Left hindlimb (tissue), 1 donor: ENCODE measurements at places on chromosomes 13 and 19.

DNA sequence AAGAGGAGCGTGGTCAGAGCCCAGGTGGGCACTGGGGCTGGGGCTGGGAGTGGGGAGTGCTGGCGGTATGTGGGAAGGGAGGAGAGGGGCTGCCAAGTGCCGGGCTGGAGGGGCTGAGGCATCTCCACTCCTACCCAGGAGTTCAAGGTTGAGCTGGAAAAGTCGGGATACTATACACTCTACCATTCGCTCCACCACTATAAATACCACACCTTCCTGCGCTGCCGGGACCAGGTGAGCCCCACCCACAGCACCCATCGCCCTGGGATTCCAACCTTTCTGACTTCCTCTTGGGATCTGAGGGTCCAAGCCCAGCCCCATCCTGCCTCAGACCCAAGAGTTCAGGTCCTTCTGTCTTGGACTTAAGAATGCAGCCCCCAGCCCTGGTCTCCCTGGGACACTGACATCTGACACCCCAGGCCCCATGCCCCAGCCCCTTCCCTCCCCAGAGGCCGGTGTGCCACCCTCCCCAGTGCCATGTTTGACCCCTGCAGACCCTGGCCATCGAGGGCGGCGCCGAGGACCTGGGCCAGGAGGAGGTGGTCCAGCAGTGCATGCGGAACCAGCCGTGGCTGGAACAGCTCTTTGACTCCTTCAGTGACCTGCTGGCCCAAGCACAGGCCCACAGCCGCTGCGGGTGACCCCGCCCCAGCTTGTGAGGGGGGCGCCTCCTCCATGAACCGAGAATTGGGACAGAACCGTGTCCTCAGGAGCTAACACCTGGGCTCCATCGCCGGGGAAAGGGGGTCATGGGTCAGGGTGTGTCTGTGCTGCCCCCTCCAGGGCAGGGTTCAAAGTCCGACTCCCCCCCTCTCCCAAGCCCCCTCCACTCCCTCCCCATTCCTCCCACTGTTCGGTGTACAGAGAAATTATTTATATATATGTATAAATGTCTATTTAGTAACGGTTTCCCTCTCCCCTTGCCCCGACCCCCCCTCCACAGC, 14.7 kb downstream of the RRAS start:
- DNase-seq = no peak

- peak; percentile 62 for DNase-seq
These were observed 3.7 kb upstream of the ZNF329 start for GRCh38 chr19:58154287-58154678.

DNA sequence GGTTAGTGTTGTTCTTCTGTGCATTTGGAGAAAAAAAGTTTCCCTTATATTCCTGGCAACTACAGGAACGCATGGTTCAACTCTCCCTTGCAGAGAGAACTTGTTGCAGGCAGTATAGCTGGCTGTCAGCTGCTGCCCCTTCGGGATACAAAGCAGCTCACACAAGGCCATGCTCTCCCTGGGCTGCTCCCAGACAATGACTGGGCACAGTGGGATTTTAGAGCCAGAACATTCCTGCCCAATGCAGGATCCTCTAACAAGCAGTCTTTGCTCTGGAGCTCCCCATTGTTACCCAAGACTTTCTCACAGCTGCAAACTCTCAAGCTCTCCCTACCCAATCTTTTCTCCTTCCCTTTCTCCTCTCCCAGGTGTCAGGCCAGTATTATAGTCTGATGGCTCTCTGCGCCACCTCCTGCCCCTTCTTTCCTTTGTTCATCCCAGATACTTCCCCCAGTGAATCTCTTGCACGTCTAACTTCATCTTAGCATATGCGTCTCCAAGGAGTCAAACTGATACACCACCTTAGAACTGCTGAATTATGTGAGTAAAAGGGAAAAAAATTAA, 27.5 kb upstream of the SERPINE3 start:
- DNase-seq = no peak

DNA sequence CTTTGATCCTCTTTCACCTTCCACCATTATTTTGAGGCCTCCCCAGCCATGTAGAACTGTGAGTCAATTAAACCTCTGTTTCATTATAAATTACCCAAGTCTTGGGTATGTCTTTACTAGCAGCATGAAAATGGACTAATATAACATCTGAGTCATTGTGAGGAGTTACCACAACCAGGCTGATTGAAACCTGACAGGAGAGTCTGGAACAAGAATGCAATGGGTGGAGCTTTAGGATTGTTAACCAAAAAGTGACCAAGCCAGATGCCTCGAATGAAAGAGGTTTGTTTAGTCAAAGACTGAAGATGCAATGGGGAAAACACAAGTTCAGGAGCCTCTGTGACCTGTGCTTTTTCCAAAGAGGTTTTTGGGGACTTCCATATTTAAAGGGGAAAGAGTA, 659.0 kb downstream of the SLITRK6 start:
- DNase-seq = no peak

GRCh38 chr13:28744656-28745055, 25.9 kb upstream of the SLC46A3 start:
- DNase-seq = no peak

- no peak for DNase-seq
These were observed 186.5 kb upstream of the ATXN8OS start for GRCh38 chr13:69921156-69921555.

GRCh38 chr13:67094952-67095351, 135.2 kb downstream of the PCDH9 start:
- no peak for DNase-seq

GRCh38 chr19:12880551-12881171, 588 bp downstream of the DNASE2 start:
- DNase-seq = no peak

DNA sequence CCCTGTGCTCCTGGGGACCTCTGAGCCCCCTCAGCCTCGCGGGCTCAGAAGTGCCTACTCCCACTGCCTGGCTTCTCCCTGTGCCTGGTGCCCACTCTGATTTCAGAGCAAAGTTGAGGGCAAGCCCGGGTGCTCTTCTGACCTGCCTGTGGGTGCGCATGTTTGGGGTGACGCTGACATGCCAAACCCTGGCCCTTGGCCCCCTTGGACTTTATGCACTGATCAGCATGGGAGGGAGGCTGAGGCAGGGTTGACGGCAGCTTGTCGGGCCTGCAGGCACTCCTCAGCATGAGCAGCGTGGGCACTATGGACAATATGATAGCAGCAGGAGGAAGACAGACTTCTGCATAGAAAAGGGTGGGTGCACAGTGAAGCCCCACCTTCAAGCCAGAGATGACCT, 279.3 kb upstream of the KLF12 start:
- DNase-seq = no peak

DNA sequence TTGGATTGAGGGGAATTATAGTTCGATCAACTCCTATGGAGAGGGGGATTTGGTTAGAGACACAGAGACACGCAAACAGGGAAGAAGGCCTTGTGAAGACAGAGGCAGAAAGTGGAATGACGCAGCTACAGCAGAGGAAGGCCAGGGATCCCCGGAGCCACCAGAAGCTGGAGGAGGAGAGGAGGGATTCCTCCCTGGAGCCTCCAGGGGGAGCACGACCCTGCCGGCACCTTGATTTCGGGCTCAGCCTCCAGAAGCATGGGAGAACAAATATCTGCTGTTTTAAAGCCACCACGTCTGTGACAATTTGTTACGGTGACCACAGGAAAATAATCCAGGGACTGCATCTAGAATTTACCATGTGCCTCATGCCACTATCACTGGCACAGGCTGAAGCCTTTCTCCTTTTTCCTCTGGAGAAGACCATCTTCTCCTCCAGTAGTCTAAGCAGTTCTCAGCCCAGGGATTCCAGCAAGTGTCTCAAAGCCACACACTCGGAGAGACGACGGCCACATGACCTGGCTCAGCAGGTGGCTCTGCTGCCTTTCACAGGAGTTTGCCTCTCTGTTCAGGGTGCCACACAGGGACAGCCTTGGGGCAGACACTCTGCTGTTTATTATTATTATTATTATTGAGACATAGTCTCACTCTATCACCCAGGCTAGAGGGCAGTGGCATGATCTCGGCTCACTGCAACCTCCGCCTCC, 39.9 kb upstream of the CCNE1 start:
- DNase-seq = peak; percentile 62

DNA sequence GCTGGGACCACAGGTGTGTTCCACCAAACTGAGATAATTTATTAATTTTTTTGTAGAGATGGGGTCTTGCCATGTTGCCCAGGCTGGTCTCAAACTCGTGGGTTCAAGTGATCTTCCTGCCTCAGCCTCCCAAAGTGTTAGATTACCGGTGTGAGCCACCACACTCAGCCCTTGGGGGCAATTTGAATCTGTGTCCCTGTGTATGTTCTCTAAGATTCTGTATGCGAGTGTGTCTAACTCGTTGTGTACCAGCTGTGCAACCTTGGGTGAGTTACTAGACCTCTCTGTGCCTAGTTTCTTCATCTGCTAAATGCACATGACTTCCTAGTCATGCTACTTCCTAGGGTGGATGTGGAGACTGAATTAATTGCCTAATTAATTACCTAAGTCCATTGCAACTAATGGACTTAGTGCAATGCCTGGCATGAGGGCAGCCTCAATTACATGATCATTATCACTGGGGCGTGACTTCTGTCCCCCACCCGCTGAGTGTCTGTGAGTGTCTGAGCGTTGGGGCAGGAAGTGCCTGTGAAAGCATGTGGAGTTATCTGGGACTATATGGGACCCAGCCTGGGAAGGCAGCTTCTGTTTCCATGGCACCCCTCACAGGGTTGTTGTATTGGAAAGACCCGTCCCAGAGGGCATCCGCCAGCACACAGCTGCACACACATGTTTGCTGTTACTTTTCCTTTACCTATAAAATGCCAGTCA, 1.8 kb upstream of the NCCRP1 start:
- peak; percentile 27 for DNase-seq

DNA sequence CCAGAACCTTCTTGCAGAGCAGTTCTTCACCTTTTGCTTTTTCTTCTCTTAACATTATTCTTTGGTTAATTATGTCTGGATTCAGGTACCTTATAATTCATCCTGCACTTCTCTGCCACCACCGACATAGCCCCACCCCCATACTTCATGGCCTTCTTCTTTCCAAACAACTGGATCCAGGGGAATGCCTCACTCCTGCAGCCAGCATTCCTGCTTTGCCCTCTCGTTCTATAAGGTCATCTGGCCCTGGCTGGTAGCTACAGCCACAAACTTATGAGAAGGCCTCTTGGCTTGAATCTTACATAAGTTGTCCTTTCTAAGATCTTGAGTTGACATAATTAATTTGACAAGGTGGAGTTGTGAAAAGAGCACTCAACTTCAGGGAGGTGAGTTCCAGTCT, 84.1 kb upstream of the FRY start:
- DNase-seq = no peak

DNA sequence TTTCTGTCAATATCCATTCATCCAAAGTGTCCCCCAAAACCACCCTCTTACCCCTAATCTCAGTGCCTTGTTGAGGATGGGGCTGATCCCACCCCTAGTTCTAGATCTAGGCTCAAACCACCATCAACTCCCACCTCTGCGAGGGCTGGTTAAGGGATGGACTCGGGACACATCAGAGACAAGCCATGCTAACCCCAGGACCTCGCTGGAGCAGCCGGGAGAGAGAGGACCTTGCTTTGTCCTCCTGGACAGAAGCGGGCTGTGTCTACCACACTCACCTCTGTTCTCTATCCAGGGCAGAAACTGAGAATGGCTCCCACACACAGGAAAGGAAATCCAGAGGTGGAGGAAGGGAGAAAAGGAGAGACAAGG, 90.8 kb upstream of the UQCRFS1 start:
- no peak for DNase-seq

- no peak for DNase-seq
These were observed 235.1 kb upstream of the MIR17HG start for GRCh38 chr13:91112201-91112923.

GRCh38 chr19:45638930-45639729, at the start of gene EML2:
Gene EML2 (minus strand): TSS chr19:45639397. CDS start chr19:45639376, 21 bp downstream.
- peak; percentile 39 for DNase-seq

DNA sequence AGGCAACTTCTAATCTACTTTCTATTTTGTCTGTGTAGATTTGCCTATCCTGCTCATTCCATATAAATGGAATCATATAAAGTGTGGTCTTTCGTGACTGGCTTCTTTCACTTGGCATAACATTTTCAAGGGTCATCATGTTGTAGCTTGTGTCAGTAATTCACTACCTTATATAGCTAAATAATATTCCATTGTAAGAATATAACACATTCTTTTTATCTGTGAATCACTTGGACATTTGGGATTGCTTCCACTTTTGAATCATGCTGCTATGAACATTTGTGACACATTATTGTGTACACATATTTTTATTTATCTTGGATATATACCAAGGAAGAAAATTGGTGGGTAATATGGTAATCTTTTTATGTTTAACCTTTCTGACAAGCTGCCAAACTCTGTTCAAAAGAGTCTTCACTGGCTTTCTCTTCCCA, 89.0 kb upstream of the CSNK1A1L start:
- DNase-seq = no peak

DNA sequence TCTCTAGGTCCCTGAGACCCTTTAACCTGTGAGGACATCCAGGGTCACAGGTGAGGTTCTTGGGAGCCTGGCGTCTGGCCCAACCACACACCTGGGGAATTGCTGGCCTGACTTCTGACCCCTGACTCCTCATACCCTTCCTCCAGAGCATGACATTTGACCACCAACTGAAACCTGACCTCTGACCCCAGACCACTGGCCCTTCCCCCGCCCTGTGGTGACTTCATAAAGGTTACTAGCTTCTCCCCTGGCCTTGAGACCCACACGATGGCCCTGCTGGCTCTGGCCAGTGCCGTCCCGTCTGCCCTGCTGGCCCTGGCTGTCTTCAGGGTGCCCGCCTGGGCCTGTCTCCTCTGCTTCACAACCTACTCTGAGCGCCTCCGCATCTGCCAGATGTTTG, at the start of gene SPACA6:
Gene SPACA6, plus strand, starts transcription at position 71 of the 400 bp plus-strand sequence. Its CDS starts 197 bp downstream, at position 268.
- DNase-seq = no peak

- no peak for DNase-seq
These were observed 26.5 kb downstream of the TUBGCP3 start for GRCh38 chr13:112561478-112561877.

- no peak for DNase-seq
These were observed 17.6 kb downstream of the PPP1R12C start for GRCh38 chr19:55099557-55100506.

DNA sequence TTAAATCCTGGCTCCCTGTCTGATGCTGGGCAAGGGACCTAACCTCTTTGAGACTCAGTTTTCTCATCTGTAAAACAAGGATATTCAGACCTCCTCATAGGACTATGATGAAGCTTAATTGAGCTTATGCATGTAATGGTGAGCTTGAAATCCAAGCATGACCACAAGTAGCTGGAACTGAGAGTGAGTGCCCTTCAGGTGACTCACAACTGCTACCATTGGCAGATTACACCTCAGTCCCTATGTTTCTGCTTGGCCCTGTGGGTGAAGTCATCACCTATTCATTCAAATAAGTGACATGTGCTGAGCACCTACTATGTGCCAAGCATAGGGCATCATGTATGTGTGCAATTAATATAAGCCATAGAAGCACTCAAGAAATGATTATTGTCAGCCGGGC, 25.7 kb downstream of the NOVA2 start:
- DNase-seq = no peak

DNA sequence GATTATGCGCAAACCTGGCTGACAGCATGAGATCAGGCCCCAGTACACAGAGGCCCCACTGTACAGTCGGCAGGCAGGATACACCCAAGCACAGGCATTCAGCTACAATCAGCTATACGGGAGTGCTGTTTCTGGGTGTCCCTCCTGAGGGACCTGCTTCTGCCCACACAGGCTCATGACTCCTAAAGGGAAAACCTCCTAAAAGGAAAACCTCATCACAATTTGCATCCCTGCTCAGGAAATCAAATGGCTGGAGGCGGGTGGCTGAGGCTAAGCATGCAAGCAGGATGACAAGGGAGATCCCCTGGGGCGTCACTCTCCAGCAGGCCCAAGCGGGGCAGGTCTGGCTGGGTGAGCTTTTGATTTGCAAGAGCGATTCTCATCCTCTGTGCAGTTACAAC, 99.8 kb downstream of the CRYL1 start:
- DNase-seq = no peak

- no peak for DNase-seq
These were observed 2.6 kb downstream of the ACSBG2 start for GRCh38 chr19:6138066-6138465.
